ENCODE measurements at places on chromosomes 3 and 15.

DNA sequence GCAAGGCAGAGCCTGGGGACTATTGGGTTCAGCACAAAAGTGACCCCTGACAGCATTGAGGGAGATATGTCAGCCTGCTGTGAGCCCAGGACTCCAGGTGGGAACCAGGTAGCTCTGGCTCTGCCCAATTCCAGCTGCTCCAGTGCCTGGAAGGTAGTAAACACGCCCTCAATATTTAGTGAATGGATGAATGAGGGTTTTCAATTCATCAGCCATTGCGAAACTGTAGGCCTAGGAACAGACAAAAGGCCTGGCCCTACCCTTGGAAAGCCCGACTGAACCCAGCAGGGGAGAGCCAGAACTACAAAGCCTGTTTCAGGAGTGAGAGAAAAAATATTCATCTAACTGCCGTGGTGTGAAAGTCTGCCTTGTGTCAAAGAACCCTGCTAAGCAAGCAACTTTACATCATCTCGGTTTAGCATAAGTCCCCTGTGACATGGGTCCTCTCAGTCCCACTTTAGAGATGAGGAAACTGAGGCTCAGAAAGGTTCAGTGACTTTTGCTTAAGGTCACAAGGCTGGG lies 8.1 kb upstream of the CSK start:
- DNase-seq: no peak

DNA sequence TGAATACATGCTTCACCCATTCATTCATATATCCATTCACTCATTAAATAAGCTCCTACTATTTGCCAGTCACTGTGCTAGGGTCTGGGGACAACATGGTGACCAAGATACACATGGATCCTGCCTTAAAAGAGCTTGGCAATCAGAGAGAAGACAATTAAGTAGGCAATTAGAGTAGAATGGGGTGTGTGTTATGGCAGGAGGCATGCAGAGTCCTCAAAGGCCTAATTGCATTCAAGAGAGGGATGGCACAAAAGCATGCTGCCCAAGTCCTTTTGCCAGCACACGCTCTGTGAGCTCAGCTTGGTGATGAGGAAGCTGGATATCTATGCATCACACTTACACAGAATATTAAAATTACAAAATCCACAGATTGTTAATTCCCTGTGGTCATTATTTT lies 2.8 kb upstream of the PRICKLE2 start:
- no peak for DNase-seq

DNA sequence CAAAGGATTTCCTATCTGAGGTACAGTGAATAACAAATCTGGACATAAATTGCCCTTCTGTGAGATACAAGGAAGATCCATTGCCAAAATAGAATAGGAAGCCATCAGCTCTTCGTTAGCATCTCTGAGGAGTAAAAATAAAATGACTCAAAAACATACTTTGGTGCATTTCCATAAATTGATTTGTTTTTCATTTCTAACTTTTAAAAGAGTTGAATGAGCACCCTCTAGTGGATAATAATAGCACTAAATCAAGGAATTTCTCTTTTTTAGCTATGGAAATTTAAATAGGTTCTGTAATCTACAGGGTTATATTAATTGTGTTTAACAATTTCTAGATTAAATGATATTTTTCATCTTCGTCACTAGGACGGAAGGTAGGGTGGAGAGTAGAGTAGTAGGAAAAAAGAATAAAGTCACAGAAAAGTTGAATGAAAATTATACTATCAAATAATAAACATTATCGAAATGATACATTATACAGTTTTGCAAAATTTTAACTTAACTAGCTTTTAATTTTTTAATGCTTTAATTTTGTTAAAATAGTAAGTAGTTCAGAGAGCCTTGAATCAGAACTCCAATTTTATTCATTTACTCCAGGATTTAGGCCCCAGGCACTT lies 6.4 kb downstream of the NSUN3 start:
- no peak for DNase-seq

GRCh38 chr3:106421909-106422308 lies 553.1 kb upstream of the CBLB start:
- no peak for DNase-seq

GRCh38 chr3:47533996-47534454 lies 20.5 kb upstream of the ELP6 start:
- no peak for DNase-seq

- DNase-seq: no peak
Measured at GRCh38 chr15:66603301-66604179, 37.7 kb upstream of the LCTL start.

- DNase-seq: no peak
Measured at GRCh38 chr15:66822576-66822975, 120.5 kb downstream of the SMAD6 start.
